ENCODE measurements at places on chromosomes 2 and 18.
A peak's percentile ranks its signal among the peaks of the same experiment; 100 is the strongest.

GRCh38 chr2:182592691-182593393 lies 123.2 kb upstream of the DNAJC10 start:
- DNase-seq: no peak

GRCh38 chr2:17878281-17879136 lies at the start of gene KCNS3:
Gene KCNS3, plus strand, starts transcription at chr2:17878667. Its CDS starts 52,342 bp downstream, at chr2:17931009.
- DNase-seq: no peak

- no peak for DNase-seq
Measured at GRCh38 chr2:129767346-129768035, 212.0 kb upstream of the RAB6C start.

DNA sequence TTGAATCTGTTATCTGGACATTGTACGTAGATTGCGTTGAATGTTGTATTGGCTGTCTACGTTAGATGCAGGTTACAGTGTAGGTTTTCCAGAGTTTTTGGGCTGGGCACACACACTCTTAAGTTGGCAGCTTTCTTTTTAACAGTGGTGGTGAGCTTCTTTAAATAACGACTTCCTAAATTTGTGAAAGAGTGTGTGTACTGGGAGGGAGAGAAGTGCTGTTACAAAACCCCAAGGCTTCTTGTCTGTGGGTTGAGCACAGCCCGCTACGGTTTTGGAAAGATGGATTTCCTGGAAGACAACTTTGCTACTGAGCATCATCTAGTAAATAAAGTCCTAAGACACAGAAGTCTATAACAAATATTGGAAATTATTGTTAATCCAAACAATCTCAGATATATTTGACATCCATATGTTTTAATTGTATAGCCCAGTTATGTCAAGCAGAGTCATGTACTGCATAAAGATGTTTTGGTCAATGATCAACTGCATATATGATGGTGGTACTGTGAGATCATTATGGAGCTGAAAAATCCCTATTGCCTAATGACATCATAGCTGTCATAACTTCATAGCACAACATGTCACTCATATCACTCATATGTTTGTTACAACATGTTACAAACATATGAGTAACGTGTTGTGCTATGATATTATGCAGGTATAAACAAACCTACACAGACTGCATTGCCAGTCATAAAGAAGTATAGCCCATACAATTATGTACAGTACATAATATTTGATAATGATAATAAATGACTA lies 7.9 kb upstream of the THUMPD2 start:
- peak; percentile 77 for DNase-seq

DNA sequence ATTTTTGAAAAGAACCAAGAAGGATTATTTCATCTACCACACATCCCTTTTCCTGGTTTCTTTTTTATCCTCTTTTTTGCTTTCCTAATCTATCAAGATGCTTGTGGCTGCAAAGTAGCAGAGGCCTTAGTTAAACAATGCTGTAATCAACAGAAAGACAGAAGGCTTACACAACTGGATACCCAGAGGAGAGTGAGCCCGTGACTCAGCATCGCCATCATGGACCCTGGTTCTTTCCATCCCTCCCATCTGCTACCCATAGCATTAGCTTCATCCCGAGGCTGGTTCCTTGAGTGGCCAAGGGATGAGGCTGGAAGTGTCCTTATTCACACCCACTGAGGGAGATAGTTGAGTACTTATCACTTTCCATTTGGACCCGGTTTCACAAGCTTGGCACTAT lies 7.5 kb upstream of the HAAO start:
- no peak for DNase-seq

Data from Kasumi-1 (cell line).